ENCODE measurements at places on chromosomes 2 and 18. TPM values are rescaled to one million over a fixed set of nuclear protein-coding genes. Genes with fewer than 3 reads are reported as not detected.

Gene IL36A
- total RNA-seq, result not detected

Gene GKN1
- total RNA-seq, result not detected

DNA sequence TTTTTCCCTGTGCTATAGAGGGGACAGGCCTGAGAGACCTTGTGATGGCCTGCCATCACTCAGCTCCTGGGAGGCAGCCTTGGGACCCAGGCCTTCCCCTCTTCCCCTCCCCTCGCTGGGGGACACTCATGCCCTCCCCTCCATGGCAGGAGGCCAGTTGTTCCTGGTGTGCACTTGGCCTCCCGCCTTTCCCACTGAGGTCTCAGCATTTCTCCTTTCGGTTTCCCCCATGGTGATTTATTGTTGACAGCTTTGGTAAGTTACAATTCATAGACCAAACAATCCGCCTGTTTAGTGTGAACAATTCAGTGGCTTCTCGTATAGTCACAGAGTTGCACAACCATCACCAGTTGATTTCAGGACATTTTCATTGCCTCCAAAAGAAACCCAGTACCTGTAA is 10.2 kb upstream of the CNDP1 start:
- DNase-seq, result no peak

GRCh38 chr2:190634381-190634780 is 14.5 kb upstream of the NAB1 start:
- DNase-seq, result no peak

DNA sequence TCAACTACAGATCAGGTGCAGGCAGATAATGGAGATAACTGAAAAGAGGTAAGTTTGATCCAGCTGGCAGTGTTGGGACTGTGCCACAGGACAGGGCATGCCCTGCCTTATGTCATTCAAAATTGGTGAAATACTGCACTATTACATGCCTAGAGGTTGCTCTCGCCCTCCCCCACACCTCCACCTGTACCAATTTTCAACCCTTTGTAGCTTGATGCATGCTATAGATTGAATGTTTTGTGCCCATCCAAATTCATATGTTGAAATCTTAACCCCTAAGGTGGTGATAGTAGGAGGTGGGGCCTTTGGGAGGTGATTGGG is 72.1 kb upstream of the LYPD6B start:
- no peak for DNase-seq

DNA sequence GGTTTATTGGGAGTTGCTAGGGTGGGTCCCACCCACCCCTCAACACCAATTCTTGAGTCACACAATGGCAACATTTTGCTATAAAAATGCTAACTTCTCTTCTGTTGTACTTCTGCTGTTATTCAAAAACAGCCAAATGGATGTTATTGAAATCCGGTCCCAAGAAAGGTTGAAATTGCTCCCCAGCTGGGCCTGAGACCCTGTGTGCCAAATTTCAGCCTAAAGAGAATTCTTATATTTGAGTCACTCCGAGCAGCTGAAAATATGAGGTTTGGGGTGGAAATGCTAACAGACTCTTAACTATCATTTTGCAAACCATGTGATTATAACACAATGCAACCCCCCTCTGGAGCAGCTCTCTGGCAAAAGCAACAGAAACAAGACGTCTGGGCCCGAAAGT is 27.0 kb upstream of the ACVR1 start:
- no peak for DNase-seq

Gene CNDP1
- 0.27 TPM for total RNA-seq

Gene LAMA3
- total RNA-seq, result 2.1 TPM

Gene MROH2A
- total RNA-seq, result not detected

- DNase-seq, result no peak
These were observed 1057.8 kb upstream of the CDH2 start for GRCh38 chr18:29234751-29235150.

GRCh38 chr2:1916881-1917280 is 172.6 kb upstream of the PXDN start:
- no peak for DNase-seq

Gene CABLES1
- 3.1 TPM for total RNA-seq

GRCh38 chr2:226585130-226585561 is 214.5 kb downstream of the IRS1 start:
- no peak for DNase-seq

DNA sequence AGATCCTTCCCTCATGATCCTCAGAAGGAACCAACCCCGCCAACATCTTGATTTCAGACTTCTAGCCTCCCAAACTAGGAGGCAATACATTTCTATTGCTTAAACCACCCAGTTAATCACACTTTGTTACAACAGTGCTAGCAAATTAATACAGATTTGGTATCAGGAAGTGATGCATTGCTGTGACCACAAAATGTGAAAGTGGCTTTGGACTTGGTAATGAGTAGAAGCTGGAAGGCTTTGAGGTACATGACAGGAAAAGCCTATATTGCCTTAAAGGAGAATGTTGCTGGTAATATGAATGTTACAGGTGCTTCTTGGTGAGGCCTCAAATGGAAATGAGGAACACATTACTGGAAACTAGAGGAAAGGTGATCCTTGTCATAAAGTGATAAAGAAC is 260.3 kb downstream of the SATB2 start:
- no peak for DNase-seq

Gene SPHKAP
- 0.71 TPM for total RNA-seq

Gene STARD6
- not detected for total RNA-seq

Gene DNAJC5G
- total RNA-seq, result not detected
